SW 1271 (cell line): ENCODE measurements at places on chromosomes 2 and 18.

DNA sequence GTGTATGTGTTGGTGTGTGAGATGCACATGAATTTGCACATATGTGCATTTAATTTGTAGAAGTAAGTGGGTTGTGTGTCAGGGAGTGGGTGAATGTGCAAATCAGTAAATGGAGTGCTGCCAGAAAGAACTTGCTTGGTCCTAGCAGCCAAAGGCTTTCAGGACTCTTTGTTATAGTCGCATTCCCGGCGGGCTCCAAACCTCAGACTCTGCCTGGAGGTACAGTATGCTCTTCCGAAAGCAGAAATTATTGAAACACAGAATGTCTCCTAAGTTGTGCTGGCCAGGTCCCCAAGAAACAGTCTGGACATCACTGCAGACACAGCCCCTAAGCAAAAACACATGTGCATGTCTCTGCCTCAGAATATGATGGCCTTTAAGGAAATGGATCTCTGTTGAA is 232.4 kb downstream of the INSIG2 start:
- no peak for DNase-seq

DNA sequence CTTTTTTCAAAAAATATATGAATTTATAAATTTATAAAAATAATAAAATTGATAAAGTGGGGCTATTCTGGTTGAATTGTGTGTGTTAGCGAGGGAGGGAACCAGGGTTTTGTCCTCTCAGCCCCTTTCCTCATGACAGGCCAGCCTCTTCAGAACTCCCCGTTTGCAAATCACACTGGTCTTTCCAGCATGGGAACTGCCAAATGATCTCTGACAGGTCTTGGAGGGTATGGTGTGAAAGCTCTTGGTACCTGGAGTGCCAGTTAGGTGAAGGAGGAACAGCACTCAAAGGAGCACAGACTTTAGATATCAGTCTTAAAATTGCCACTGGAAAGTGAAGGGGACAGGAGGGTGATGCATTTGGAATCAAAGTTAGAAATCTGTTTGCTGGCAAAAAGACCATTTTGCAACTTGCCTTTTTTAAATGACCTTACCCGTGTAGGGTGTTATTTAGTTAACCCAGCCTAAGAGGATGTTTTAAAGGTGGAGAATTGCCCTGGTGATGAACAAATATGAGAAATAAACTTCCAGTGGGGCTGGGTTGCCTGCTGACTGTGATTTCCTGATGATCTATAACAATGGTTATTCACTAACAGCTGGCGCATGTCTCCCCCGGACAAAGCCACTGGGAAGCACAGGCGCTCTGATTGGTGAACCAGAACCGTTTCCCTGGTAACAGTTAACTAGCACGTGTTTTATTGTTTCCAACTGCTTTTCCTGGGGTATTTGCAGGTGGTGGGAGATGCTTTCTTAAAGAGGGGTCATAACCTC is 85.3 kb upstream of the EFEMP1 start:
- DNase-seq: no peak

DNA sequence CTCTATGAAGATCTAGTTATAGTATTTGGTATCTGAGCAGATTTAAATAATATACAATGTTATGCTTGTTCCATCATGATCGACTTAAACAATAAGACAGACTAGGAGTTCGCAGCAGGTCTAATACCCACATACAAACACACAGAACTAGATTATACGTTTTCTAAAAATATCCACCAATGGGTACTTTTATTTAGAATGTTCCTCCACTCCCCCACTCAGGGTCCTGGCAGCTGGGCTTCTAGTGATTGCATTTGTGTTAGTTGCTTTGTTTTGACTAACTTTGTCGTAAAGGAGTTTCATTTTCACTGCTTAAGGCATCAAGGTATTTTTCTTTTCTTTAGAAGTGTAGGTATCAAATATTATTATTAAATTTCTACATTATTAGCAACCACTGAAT is 91.4 kb downstream of the RPRM start:
- DNase-seq: no peak

- no peak for DNase-seq
Observed at GRCh38 chr2:19664646-19665045, 237.1 kb downstream of the TTC32 start.

- DNase-seq: no peak
Observed at GRCh38 chr2:98691303-98691702, 39.6 kb downstream of the MGAT4A start.
